SK-N-MC (cell line): ENCODE measurements at places on chromosomes 12 and 14.

GRCh38 chr12:117901631-117902030 is 67.2 kb downstream of the KSR2 start:
- DNase-seq: no peak

GRCh38 chr14:104517426-104517825 is 62.1 kb upstream of the C14orf180 start:
- no peak for DNase-seq

DNA sequence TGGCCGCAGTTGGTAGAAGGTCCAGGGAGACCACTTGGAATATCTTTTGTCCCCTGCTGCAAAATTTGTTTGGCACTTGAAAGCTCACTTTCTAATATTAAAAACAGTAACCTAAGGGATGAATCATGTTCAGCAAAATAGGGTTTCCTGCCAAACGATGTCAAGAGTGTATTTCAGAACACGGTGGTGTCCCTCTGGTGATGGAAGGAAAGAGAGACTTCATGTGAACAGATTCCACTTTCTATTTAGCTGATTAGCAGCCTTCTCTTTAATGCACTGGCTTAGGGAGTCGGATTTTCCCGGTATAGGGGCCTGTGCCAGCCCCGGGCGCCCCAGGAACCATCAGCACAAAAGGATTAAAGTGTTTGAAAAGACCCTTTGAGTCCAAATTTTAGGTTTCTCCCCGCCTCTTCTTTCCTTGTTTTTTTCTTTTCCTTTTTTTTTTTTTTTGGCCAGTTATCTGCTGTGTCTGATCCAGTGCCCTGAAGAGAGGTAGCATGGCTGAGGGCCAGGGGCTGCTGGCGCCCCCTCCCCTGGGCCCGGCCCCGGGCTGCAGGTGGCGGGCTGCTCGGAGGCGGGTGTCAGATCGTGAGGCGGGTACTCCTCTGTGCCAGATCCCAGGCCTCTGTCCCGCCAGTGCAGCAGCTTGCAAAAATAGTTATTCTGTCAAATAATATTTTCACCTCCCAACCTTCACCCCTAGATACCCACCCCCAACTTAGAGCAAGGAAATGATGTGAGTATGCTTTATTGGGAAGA is 88.3 kb downstream of the TESC start:
- DNase-seq: no peak

DNA sequence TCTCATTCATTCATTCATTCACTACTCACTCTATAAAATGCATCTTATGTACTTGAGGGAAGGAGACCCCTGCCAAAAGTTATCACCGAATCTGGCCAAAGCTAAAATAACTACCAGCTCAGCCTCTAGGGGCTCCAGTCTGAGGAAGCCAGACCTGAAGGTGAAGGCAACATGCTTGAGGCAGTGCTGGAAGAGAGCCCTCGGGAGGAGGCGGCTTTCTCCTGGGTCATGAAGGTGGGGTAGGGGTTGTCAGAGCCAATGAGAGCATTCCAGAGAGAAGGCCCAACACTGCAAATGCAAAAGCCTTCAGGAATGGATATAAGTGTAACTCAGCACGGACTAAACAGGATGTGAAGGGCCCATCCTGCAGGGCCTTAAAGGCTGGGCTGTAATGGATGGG is 62.4 kb downstream of the GSC start:
- no peak for DNase-seq
